ENCODE measurements at places on chromosomes 16 and 17.

DNA sequence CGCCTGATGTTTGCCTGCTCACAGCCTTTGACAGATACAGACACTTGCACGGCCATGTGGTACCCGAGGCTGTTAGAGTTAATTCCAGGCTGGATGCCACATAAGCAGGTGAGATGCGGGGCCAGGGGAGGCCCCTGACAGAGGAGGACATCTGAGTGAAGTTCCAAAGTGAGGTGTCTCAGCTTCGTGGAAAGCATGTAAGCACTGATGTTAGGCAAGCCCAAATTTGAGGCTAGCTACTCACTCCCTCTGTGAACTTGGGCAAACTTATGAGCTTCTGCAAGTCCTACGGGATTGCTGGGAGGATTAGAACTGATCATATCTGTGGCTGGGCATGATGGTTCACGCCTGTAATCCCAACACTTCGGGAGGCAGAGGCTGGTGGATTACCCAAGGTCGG lies 39.3 kb upstream of the MARCHF10 start:
- no peak overlapping the region for H3K27ac ChIP-seq
- DNase-seq: no peak
- H3K4me1 ChIP-seq: peaks cover 9% of the 10 kb centered on the region
- H3K36me3 ChIP-seq: no peaks in the 10 kb centered on the region

GRCh38 chr17:34015253-34015652 lies 239.8 kb upstream of the CCL2 start:
- H3K27ac ChIP-seq: no peak overlapping the region
- no peaks in the 10 kb centered on the region for H3K4me1 ChIP-seq
- H3K4me3 ChIP-seq: no peak overlapping the region

DNA sequence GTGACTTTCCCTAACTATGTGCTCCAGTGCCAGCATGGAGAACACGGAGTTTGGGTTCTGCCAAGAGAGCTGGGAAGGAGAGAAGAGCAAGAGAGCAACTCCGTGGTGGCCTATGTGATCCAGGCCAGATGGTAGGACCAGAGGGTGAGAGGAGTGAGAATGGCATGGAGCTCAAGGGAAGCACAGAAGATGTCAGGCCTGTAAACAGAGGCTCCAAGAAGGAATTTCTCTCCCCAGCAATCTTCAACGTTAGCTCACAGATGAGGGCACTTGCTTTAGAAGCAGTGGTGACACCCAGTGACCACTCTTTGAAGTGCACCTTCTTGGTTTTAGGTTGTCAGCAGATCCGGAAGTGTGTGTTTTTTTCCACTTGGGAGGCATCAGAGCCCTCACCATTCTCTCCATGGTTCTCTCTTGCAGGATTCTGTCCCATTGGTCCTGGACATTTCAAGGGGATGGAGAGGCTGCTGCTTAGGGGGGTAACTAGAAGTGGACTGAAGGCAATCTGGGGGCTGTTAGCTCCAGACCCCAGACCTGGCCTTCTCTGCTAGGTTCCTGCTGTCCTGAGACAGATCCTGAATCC lies 18.1 kb upstream of the TMEM98 start:
- H3K36me3 ChIP-seq: no peaks in the 10 kb centered on the region
- H3K27ac ChIP-seq: no peak overlapping the region
- DNase-seq: peak; percentile 54
- H3K4me1 ChIP-seq: peaks cover 5% of the 10 kb centered on the region
- H3K4me3 ChIP-seq: no peak overlapping the region
- H3K27me3 ChIP-seq: no peaks in the 10 kb centered on the region

DNA sequence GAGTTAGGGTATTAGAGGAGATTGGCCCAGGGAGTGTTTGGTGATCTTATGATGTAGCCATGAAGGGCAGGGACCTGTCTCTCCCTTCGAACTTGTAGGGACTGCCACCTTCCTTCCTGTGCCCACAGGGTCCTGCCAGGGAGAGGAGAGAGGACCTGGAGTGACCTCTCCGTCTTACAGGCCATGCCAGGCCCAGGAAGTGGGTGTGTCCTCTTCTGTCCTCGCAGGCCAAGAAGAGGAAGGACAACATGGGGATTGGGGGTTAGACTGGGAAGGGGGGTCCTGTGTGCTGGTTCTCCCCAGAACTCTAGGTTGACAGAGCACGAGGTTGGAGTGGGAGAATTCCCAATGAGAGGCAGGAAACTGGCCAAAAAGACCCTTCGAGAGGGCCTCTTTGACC lies 43.4 kb upstream of the TAC4 start:
- no peak overlapping the region for H3K27ac ChIP-seq
- H3K4me1 ChIP-seq: no peaks in the 10 kb centered on the region
- H3K27me3 ChIP-seq: peaks cover 5% of the 10 kb centered on the region
- H3K4me3 ChIP-seq: no peak overlapping the region
- DNase-seq: no peak

- H3K4me3 ChIP-seq: no peak overlapping the region
- H3K27me3 ChIP-seq: no peaks in the 10 kb centered on the region
- H3K27ac ChIP-seq: no peak overlapping the region
These were observed 17.4 kb downstream of the CA4 start for GRCh38 chr17:60167065-60167741.

DNA sequence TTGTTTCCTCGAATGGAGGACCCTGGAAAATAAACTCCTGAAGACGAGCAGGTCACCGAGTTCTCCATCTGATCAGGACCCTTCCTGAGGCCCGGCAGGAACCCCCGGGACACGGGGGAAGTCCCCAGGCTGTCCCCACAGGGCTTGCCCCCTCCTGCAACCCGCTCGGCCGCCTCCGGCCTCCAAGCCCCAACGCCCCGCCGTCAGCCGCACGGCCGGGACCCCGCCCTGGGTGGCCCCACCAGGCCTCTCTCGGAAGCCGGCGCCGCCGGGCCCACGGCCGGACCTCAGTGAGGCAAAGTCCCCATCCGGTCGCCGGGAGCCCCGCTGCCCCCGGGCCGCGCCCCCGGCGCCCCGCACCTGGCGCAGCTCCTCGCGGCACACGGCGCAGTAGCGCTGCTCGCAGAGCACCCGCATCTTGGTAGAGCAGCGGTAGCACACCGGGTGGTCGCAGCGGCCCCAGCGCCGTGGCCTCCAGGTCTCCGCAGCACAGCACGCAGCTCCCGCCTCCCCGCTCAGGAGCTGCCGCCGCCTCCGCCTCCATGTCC lies 383 bp downstream of the ZNF598 start:
- H3K4me3 ChIP-seq: peak overlapping the region; percentile 98
- peaks cover 27% of the 10 kb centered on the region for H3K4me1 ChIP-seq
- H3K36me3 ChIP-seq: no peaks in the 10 kb centered on the region
- peak overlapping the region; percentile 79 for H3K27ac ChIP-seq

GRCh38 chr16:49788986-49789385 lies 66.9 kb downstream of the ZNF423 start:
- no peak for DNase-seq
- H3K4me3 ChIP-seq: no peak overlapping the region
- H3K4me1 ChIP-seq: peaks cover 12% of the 10 kb centered on the region
- H3K27ac ChIP-seq: peak overlapping the region; percentile 87
- H3K27me3 ChIP-seq: no peaks in the 10 kb centered on the region

DNA sequence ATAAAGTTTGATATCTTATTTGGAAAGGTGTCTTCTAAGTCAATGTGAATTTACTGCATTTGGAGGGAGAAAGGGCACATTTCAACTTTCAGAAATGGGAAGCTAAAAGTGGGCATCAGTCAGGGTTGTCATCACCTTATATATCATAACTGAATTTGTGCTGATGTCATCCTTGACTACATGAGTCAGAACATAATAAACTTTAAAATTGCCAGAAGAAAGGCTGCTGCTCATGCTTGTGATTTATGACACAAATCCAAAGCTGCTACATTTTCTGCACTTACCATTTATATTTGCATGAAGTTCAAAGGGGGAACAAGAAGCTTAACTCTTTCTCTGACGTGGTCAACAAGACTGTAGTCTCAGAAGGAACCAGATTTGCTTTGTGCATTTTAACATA lies 196.6 kb downstream of the UTP18 start:
- no peak for DNase-seq
- no peaks in the 10 kb centered on the region for H3K4me1 ChIP-seq

- no peaks in the 10 kb centered on the region for H3K4me1 ChIP-seq
- H3K36me3 ChIP-seq: no peaks in the 10 kb centered on the region
- no peak overlapping the region for H3K27ac ChIP-seq
- no peak for DNase-seq
- no peaks in the 10 kb centered on the region for H3K27me3 ChIP-seq
These were observed 38.3 kb upstream of the MAP3K14 start for GRCh38 chr17:45355087-45355486.

DNA sequence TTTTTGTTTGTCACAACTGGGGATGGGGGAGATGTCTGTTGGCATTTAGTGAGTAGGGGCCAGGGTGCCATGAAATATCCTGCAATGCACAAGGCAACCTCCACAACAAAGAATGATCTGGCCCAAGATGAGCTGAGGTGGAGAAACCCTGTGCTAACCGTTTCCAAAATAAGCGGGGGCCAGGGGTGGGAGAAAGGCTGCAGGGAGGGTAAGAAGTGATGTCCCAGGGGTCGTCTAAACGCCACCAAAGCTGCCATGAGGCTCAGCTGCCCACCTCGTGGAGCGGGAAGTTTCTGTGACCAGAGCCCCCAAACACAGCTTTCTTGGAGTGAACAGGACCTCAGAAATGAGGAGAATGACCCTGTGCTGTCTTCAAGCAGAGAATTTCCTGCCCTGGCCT lies 76.5 kb upstream of the CDH5 start:
- DNase-seq: no peak
- no peak overlapping the region for H3K27ac ChIP-seq
- H3K27me3 ChIP-seq: no peaks in the 10 kb centered on the region
- H3K4me1 ChIP-seq: no peaks in the 10 kb centered on the region

GRCh38 chr16:56950881-56951771 lies 10.6 kb upstream of the CETP start:
- H3K36me3 ChIP-seq: no peaks in the 10 kb centered on the region
- H3K27me3 ChIP-seq: no peaks in the 10 kb centered on the region
- no peak overlapping the region for H3K27ac ChIP-seq

- no peaks in the 10 kb centered on the region for H3K36me3 ChIP-seq
- no peaks in the 10 kb centered on the region for H3K4me1 ChIP-seq
- no peak overlapping the region for H3K27ac ChIP-seq
These were observed 57.7 kb downstream of the MEAK7 start for GRCh38 chr16:84446596-84447392.

DNA sequence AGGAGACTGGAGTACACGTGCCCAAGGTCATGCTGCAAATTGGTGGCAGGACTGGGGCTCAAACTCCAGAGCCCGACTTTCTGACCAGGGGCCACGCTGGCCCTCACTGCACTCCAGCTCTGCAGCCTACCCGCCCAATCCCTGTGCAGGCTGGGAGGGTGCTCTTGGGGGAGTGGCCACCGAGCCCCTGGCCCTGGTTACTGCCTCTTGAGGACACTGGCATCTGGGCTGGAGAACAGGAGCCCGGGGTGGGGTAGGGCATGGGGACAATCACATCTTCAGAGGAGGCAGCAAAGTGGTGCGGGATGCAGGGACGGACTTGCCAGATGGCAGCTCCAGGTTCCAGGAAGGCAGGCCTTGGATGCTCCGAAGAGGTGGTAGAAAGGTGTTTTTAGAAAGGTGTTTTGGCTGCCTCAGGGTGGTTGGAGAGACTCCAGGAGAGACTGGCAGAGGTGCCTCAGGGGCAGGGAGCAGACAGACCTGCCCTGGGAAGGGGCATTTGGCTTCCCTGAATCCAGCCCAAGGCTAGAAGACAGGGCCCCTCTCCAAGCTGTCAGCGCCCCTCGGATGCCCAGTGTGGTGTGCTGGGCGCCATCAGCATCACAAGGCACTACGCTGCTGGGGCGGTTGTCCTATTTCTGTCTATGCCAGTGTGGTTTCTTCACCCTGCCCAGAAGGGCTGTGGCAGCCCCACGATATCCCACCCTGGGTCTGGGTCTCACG lies 220.6 kb downstream of the NTN1 start:
- H3K4me1 ChIP-seq: peaks cover 34% of the 10 kb centered on the region
- H3K27me3 ChIP-seq: no peaks in the 10 kb centered on the region
- no peaks in the 10 kb centered on the region for H3K36me3 ChIP-seq
- H3K27ac ChIP-seq: peak overlapping the region; percentile 99
- DNase-seq: no peak

DNA sequence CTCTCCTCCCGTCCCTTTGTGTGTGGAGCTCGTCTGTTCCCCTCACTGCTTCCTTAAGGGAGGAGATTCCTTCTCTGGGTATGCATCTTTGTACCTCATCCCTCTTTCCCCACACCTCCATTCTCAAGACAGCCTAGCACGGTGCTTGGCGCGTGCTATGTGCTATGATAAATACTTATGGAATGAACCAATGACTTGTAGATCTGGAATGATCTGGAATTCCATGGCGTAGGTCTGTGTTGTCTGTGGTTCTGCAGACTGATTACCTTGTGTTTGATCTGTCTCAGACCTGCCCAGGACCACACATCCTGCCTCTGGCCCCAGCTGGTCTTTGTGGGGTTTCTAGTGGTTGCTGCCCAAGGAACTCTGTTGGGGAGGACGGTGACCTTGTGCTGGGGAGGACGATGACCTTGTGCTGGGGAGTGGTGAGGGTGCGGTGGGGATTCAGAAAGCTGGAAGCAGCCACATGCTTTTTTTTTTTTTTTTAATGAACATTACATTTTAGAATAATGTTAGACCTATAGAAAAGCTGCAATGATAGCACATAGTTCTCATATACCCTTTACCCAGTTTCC lies 33.5 kb upstream of the ETV4 start:
- no peaks in the 10 kb centered on the region for H3K27me3 ChIP-seq
- peaks cover 17% of the 10 kb centered on the region for H3K4me1 ChIP-seq
- H3K27ac ChIP-seq: no peak overlapping the region
- no peak overlapping the region for H3K4me3 ChIP-seq
- H3K36me3 ChIP-seq: no peaks in the 10 kb centered on the region

DNA sequence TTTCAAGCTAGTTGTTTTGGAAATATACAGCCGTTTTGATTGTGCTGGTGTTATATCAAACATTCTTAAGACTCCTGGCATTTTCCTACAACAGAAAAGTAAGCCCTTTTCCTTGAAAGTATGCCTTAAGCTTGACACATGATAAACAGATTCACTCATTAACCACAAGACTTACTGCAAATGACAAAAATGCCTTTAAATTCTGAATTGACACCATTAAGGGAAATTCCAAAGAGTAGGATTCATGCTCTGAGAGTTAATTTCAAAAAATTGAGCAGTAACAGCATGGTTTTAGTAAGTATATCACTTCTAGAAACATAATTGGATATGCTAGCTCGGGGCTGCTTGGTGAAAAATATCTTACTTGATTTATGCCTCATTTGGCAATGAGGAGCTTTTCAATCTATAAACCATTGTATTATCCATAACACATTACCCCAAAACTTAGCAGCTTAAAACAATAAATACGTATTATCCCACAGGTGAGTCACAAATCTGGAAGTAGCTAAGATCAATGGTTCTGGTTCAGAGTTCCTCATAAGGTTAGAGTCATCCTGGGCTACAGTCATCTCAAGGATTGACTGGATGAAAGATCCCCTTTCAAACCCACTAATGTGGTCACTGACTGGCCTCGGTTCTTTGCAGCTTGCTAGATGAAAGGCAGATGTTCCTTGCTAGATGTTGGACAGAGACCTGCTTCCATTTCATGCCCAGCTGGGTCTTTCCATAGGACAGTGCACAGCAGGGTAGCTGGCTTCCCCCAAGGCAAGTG lies 8.2 kb upstream of the PHAF1 start:
- H3K27ac ChIP-seq: no peak overlapping the region
- no peak overlapping the region for H3K4me3 ChIP-seq
- H3K4me1 ChIP-seq: peaks cover 13% of the 10 kb centered on the region
- H3K27me3 ChIP-seq: no peaks in the 10 kb centered on the region
- DNase-seq: no peak

GRCh38 chr17:21842332-21843317 lies 150.3 kb downstream of the KCNJ18 start:
- H3K27me3 ChIP-seq: no peaks in the 10 kb centered on the region
- H3K4me1 ChIP-seq: no peaks in the 10 kb centered on the region
- H3K36me3 ChIP-seq: no peaks in the 10 kb centered on the region
- no peak overlapping the region for H3K4me3 ChIP-seq

All from thoracic aorta (tissue), 2 donors.